ENCODE measurements at places on chromosomes 12 and 14.

GRCh38 chr12:124125203-124125871 lies 152.3 kb downstream of the ZNF664 start:
- no peak for DNase-seq

- no peak for DNase-seq
These were observed 20.7 kb downstream of the YARS2 start for GRCh38 chr12:32734952-32735351.

DNA sequence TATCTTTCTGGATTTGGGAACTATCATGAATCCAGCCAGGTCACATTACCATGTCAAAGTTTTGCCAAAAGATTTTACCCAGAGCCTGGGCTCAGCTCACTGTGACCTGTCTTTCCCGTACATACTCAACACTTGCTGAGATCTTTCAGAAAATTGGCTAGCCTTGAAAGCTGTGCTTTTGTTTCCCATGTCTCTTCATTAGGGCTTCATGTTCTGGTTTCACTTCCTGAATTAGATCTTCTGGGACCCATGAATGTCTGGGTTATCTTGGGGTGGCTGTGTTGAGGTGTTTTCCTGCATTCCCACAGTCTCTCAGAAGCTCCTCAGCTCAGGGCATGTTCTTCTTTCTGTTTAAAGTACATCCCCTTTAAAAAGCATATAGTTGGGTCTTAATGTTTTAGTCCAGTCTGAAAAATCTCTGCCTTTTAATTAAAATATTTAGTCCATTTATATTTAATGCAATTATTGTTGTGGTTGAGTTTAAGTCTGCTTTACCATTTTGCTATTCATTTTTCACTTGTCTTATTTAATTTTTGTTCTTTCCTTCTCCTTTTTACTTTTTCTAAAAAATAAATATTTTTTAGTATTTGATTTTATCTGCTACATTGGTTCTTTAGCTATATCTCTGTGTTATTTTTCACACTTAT lies 242.7 kb downstream of the VRK1 start:
- no peak for DNase-seq

- DNase-seq: no peak
These were observed 179.1 kb downstream of the LRIG3 start for GRCh38 chr12:58741226-58741625.

DNA sequence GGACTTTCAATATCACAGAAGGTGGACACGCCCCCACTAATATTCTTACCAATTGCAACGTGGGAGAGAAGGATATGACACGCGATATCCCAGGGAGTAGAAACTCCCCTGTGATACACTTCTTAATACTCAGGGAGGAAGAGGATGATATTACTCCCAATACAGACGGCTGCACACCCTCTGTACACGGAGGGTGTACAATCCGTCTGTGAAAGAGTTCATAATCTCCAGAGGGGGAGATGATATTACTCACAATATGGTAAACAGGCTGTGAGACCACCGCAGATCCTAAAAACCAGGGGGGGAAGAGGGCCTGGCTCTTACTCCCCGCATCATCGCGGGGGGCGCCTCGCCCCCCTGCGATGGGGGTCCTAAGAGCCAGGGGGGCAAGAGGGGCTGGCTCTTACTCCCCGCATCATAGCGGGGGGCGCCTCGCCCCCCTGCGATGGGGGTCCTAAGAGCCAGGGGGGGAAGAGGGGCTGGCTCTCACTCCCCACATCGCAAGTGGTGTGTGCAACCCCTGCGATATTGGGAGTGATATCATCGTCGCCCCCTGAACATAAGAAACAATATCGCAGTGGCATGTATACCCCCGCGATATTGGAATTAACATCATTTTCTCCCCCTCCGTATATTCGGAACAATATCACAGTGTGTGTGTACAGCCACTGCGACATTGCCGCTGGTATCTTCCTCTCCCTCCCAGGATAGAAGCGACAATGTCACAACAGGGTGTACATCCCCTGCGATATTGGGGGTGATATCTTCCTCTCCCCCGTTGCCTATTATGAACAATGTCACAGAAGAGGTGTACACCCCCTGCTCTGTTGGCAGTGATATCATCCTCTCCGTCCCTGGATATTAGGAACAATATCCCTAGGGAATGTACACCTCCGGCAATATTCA lies 8.9 kb upstream of the CLEC6A start:
- DNase-seq: no peak

- DNase-seq: no peak
These were observed 115.7 kb downstream of the DIO2 start for GRCh38 chr14:80095623-80096022.

DNA sequence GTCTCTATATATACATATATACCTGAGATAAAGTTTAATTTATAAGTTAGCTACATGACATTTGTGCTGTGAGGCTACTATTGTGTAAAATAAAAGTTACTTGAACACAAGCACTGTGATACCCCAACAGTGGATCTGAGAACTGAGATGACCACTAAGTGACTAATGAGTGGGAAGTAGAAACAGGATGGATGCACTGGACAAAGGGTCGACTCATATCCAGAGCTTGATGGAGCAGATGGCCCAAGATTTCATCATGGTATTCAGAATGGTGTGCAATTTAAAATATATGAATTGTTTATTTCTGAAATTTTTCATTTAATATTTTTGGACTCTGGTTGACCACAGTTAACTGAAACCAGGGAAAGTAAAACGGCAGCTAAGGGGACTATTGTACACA lies 908.6 kb upstream of the MDGA2 start:
- DNase-seq: no peak

GRCh38 chr12:75650595-75651341 lies 139.4 kb upstream of the KRR1 start:
- no peak for DNase-seq

DNA sequence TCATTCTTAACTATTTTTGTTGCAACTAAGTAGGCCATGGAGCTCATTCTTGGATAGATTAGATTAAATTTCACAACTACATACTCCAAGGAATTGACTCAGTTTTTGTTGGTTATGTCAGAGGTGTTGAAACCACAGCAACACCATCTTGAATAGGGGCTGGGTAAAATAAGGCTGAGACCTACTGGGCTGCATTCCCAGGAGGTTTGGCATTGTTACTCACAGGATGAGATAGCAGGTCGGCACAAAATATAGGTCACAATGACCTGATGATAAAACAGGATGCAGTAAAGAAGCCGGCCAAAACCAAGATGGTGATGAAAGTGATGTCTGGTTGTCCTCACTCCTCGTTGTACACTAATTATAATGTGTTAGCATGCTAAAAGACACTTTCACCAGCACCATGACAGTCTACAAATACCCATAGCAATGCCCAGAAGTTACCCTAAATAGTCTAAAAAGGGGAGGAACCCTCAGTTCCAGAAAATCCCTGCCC lies 20.9 kb downstream of the DMAC2L start:
- DNase-seq: no peak

DNA sequence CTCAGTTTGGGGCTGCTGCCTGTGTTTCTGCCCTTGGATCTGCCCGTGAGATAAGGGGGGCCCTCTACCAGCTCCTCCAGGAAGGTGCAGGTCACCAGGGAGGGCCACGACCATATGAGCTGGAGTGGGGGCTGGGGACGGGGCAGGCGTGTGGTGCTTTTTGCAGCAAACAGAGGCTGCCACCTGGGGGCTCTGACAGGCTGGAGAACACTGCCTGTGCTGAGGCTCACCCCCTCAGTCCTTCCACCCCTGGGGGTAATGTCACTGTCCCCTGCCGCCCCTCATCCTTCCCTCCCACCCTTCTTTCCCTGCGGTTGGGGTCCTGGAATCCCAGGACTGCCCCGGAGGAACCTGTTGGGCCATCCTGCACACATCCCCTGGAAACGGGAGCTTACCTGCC lies 3.2 kb downstream of the PLD4 start:
- DNase-seq: no peak

GRCh38 chr12:4240161-4240783 lies 33.3 kb upstream of the CCND2 start:
- DNase-seq: no peak

DNA sequence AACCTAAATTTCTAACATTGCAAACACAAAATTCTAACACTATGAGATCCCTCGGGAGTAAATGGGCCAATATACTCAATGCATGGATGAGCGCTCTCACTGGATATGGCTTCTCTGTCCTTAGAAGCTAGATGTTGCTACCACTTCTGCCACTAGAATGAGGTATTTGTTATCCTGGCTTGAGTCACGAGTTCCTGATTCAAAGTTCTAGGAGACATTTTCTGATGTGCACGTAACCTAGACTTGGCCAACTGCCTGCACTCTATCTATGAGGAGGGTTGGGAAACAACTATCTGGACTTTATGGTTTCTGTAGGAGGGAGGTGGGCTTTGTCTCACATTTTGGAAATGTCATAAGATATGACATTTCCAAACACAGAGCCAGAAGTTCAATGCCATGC lies 37.6 kb downstream of the FERMT2 start:
- DNase-seq: no peak

GRCh38 chr12:26473291-26473690 lies 277.9 kb downstream of the SSPN start:
- DNase-seq: no peak

- peak; percentile 16 for DNase-seq
These were observed 178.5 kb upstream of the OR4E1 start for GRCh38 chr14:21852061-21852664.
